ENCODE measurements at places on chromosomes 2 and 18.

DNA sequence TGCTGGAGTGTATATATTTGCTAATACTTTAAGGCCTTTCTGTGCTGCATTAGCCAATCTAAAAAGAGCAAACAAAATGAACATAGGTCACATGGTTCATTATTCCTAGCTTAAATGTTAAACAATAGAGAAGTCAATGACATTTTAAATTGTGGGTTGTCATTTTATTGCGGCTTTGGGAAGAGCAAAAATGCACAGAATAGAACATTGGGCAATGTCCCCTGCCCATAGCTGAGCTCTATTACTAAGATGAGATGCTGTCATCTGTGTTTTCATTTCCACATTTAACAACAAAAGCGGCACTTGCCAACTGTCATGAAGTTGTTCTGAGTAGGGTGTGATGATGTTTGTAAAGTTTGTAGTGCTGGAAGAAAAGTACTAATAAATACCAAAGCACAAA, 3.2 kb upstream of the VAPA start:
- DNase-seq = no peak

GRCh38 chr2:40243581-40244187, 208.2 kb downstream of the SLC8A1 start:
- DNase-seq = no peak

DNA sequence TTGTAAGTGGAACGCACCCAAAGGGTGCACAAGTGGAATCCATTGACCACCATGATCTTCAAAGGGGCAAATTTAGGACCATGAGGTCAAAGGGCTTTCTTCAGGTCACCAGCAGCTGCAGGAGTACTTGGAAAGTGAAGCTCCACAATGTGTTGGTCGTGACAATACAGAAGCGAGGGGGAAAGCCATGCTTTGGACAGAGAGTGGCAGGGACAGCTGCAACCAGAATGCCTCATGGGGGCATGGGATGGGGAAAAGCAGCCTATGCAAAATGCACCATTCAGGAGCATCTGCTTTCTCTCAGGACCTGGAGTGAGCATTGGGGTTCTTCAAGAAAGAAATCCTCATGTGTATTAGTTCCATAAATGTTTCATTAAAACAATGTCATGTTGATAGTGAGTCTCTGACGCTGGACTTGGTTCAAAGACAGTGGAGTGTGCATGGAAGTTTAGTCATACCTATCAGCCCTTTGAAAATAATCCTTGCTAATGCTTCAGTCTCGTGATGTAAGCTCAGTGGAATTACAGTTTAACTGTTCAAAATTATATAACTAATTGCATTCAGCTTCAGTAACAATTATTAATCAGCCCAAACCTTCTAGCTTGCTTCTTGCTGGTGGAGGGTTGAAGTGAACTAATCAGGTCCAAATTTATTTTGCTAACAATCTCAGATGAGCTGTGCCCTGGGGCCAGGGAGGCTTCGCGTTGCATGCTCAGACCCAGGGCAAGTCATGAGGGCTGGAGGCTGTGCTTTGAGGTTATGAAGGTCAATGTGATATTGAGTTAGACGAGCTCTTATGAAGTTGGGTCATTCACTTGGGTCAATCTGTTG, 41.6 kb downstream of the ACKR3 start:
- DNase-seq = no peak

GRCh38 chr2:235195921-235196320, 244.1 kb downstream of the SH3BP4 start:
- no peak for DNase-seq

- DNase-seq = no peak
These were observed 1.5 kb downstream of the ARHGAP25 start for GRCh38 chr2:68736086-68736485.

DNA sequence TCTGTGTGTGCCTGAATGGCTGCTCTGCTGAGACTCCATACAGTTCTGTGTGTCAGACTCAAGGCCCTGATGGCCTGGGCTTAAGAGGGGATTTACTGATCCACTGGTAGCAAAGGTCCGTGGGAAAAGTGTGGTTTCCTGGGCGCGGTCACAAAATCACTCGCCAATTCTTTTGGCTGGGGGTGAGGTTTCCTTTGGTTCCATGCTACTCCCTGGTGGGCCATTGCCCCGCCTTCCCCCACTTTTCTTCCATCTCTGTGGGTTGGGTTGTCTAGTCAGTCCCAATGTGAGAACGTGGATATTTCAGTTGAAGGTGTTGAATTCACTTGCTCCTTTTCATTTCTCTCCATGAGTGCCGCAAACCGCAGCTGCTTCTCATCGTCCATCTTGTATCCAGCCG, 162.7 kb upstream of the NRXN1 start:
- DNase-seq = no peak
